ENCODE measurements at places on chromosomes 3 and 15.

DNA sequence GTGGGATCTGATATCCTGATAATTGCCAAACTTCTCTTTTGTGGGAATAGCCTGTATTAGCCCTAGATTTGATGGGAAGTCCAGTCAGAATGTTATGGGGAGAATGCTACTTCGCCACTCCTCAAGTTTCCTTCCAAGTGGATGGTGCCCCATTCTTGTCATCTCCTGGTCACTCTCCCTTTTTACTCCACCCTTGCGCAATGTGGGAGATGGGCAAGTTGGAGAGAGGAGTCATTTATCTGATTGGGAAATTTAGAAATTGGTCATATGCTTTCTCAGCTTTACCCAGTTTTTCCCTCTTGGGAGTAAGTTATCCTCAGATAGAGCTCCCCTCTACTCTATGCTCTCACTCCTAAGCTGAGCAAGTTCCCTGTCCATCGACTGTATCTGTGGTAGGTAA is 14.4 kb downstream of the FANCD2OS start:
- DNase-seq = no peak

- DNase-seq = no peak
Observed at GRCh38 chr15:22257047-22258008, 177.0 kb downstream of the OR4M2 start.

- no peak for DNase-seq
Observed at GRCh38 chr3:134313847-134314587, 60.2 kb downstream of the AMOTL2 start.

DNA sequence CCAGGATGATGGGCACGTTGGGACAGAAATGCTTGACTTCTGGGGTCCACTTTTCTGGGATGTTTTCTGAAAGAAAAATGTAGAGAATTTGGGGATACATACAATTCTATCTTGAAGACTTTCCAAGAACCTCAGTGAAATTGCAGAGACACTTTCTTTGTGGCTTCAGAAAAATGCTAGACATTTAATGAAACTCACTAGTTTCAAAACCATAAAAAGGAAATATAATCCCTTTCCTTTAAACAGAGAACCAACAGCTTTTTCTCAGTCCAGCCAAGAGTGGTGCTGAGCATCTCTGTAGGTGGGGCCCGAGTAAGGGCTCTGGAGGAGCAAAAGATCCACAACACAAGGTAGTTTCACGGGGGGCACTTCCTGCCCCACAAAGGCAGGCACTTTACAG is 4.4 kb upstream of the GPX1 start:
- no peak for DNase-seq

GRCh38 chr3:108546247-108546646 is 35.9 kb upstream of the MYH15 start:
- DNase-seq = no peak

- DNase-seq = no peak
Observed at GRCh38 chr15:41872166-41872747, 21.6 kb downstream of the SPTBN5 start.

DNA sequence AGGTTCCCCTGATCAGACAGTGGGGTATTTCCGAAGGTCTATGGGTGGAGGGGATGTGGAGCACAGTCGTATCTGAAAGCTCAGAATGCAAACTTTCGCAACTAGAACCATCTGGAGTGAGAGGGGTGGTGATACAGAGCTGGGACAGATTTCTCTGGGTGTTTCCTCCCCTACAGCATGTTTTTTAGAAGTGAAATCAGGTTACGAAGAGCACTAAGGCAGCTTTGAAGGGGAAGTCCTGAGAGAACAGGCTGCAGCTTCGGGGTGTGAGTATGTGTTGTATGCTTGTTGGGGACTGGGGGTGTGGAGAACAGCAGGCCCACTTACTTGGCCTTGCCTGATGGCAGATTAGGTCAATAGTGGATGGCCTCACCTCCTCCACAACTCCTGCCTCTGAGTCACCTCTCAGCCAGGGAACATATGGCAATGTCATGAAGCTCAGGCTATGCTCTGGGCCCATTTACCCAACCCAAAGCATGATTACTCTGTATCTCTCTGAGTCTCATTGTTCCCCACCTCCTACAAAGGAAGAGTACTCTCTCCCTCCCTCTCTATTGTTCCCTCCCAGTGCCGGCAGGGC is 107.2 kb upstream of the RASGRP1 start:
- no peak for DNase-seq

- DNase-seq = no peak
Observed at GRCh38 chr3:187750006-187750512, 4.8 kb upstream of the BCL6 start.

GRCh38 chr3:172627057-172627809 is 83.6 kb downstream of the NCEH1 start:
- DNase-seq = peak; percentile 51

GRCh38 chr3:133927540-133928066 is 31.9 kb upstream of the RAB6B start:
- no peak for DNase-seq

GRCh38 chr3:46862369-46863025 is 747 bp downstream of the MYL3 start:
- DNase-seq = no peak

DNA sequence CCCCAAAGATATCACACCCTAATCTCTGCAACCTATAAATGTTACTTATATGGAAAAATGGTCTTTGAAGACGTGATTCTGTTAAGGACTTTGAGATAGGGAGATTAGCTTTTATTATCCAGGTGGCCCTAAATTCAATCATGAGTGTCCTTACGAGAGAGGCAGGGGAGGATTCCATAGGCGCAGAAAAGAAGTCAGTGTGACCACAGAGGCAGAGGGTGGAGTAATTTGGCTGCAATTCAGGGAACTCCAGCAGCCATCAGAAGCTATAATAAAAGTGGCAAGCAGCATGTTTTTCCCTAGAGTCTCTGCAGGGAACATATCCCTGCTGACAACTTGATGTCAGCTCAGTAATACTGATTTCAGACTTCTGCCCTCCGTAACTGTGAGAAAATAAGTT is 315.2 kb upstream of the ROBO2 start:
- no peak for DNase-seq

DNA sequence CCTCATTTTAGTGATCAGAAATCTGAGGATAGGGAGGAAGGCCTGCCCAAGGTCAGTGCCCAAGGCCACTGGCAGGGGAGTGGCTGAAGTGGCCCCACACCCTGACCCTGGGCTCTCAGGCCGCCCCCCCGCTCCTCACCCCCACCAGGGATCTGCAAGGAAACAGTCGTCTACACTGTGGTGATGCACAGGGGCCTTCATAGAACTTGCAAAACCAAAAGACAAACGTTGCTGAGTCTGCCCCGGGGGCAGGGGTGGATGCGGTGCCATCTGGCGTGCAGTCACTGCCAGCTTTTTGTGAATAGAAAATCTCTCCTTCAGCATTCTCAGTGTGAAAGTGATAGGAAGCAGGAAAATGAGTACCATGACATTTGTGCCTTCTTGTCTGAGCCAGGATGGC is 41.3 kb downstream of the WHAMM start:
- DNase-seq = no peak

DNA sequence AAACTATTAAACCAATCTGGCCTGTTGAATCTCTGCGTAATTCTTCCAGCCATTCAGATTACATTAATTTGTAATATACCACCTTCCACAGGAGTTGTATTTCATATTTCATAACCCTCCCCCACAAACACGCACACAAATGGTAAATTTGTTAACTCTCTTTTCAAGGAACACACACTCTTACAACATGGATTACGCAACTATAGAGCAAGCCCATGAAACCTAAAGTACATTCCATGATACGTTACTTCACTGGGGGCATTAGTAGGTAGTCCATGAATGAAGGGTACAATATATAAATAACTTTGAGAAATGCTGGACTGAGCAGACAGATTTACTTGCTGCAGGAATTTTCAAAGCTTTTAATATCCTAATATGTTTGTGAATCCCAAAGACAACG is 65.0 kb downstream of the TRIM69 start:
- peak; percentile 23 for DNase-seq

DNA sequence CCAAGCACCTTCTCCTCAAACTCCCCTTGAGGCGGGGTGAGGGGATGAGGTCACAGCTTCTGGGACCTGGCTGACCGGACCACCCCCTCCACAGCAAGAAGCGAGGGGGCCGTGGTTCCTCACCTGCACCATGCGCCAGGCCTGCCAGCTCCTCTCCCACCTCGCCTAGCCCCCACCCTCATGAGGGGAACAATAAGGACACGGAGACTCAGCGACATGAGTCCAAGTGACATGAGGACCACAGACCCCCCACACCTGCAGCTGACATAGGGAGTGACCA is 118.7 kb downstream of the CHSY1 start:
- DNase-seq = no peak

DNA sequence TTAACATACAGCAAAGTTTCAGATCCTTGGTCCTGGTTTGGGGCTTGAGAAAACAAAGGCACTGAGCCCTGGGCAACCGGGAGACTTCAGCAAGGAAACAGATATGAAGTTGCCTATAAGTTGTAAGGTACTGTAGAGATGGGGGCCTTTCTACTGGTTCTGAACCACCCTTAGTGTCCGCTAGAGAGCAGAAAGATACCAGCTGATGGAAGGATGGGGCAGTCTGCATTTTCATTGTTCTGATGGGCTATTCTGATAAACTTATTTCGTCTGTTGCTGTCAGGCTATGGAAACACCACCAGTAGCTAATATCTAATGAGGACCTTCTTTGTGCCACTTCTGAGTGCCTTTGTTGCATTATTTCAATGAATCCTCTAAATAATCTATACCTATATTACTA is 38.7 kb downstream of the FGD5 start:
- DNase-seq = no peak

GRCh38 chr3:31561891-31562290 is 29.2 kb downstream of the STT3B start:
- DNase-seq = no peak

GRCh38 chr15:35934383-35935049 is 388.6 kb upstream of the DPH6 start:
- no peak for DNase-seq

GRCh38 chr3:121018917-121019321 is 110.9 kb downstream of the STXBP5L start:
- DNase-seq = no peak

GRCh38 chr15:69451951-69452691 is 497 bp upstream of the RPLP1 start:
- peak; percentile 65 for DNase-seq

- DNase-seq = no peak
Observed at GRCh38 chr3:143476965-143477640, 357.5 kb downstream of the CHST2 start.

- no peak for DNase-seq
Observed at GRCh38 chr3:32301426-32301825, 62.9 kb downstream of the CMTM8 start.

DNA sequence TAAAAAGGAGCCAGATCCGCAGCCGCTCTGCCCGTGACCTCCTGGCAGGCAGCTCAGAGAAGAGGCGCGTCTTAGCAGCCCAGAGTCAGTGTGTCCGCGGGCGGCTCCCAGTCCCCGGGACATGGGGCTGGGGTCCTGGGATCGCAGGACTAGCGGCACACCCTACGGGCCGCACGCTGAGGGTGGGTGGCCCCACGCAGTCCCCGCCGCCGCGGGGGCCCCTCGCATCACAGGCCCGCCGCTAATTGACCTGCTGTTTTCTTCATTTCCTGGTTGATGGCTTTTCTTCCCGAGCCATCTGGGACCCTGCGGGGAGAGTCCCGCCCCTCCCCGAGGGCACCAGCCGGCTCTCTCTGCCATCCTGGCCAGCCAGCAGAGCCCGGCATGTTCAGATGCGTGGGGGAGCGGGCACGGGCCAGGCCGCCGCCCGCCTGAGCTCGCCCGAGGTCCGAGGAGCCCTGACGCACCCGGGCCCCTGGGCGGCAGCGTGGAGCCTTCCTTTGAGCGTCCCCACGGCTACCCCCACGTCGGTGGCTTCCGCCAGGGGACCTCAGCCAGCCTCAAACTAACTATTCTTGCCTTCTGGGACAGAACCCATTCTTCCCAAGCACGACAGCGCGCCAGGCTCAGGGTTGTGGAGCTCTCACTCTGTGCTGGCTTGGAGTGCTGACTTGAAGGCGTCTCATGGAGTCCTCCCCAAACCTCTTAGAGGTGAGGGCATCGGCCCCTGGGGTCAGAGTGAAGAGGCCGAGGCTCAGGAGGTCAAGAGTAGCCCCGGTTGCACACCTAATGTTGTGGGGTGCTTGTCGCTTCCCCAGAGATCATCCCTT is 34.6 kb upstream of the CACNA2D3 start:
- DNase-seq = no peak

GRCh38 chr3:196988241-196989029 is 19.8 kb upstream of the PIGZ start:
- no peak for DNase-seq

GRCh38 chr3:99751649-99752048 is 66.0 kb upstream of the CMSS1 start:
- no peak for DNase-seq

Measured in HL-60 (cell line).